ENCODE measurements at places on chromosomes 11 and 22.

DNA sequence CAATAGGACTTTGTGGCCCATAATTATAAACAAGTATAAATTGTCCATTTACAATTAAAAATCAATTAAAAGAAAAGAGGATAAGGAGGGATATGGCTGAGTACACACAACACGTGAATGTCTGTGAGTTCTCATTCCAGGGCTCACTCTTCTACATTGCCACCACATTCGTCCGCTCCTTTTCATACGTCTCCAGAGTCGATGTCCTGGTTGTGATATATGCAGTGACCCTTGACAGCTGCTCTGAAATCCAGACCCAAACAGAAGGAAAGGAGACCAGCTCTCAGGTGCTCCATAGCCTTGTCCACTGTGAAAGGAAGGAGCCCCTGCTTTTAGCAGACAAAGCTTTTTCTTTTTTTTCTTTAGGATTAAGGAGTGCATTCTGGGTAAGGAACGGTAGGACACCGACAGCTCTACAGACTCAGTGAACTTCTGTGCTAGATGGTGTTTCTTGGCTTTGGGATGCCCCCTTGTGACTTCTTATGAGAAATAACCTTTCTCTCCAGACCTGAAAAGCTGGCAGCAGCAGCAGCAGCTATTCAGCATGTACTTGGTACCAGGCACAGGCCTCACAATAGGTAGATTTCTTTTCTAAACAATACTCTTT is 19.7 kb upstream of the DNAJB13 start:
- DNase-seq, result no peak

- peak; percentile 39 for DNase-seq
Measured at GRCh38 chr22:38871360-38872171, 450 bp downstream of the CBX6 start.

GRCh38 chr11:128585498-128586238 is 1.7 kb downstream of the ETS1 start:
- no peak for DNase-seq

DNA sequence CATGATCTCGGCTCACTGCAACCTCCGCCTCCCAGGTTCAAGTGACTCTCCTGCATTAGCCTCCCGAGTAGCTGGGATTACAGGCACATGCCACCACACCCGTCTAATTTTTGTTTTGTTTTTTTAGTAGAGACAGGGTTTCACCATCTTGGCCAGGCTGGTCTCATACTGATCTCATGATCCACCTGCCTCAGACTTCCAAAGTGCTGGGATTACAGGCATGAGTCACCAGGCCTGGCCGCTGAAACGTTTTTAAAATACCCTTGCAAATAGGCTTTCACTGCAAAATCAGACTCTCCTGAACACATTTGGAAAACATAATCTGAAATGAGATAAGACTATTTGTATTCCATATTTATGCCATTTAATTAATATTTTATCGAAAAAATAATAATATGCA is 826.1 kb upstream of the CNTN5 start:
- no peak for DNase-seq

DNA sequence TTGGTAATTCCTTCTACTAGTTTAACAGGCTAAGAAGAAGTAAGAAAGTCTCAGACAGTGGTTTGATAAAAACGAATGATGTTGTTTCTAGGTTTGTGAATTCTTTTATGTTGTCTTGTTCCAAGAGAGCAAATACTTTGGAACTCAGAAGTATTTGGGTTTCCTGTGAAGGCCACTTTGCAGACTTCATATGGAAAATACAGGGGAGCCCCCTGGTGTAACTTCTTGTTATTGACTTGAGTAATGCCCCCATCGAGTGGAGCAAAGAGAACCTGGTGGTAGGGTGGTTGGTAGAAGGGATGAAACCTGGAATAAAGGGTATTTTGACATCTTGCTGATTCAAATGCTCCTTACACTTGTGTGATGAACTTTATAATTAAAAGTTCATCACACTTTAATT is 40.0 kb upstream of the PTH start:
- no peak for DNase-seq

GRCh38 chr11:62338218-62338617 is 970 bp downstream of the ASRGL1 start:
- no peak for DNase-seq

DNA sequence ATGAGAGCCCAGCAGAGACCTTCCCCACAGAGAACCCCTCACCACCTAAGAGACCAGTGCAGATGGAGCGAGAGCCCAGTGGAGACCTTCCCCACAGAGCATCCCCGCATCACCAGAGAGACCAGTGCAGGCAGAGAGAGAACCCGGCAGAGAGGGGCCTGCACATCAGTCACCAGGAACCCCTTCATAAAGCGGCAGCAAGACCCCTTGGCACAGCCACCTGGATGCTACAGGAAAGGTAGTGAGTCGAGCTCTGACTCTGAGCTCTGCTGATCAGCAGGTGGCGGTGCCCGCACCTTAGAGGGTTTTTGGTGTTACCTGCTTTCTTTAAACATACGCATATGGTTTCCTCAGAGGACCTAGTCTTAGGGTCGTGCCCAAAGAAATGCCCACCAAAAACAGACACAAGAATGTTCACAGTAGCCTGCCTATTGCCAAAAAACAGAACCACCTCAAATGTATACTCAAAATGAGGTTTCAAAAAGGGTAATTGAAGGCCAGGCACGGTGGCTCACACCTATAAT is 678.7 kb downstream of the BRD1 start:
- no peak for DNase-seq

- no peak for DNase-seq
Measured at GRCh38 chr22:47318041-47318737, 555.7 kb downstream of the TBC1D22A start.

GRCh38 chr11:76443268-76443980 is 1.4 kb upstream of the EMSY start:
- DNase-seq, result no peak

- no peak for DNase-seq
Measured at GRCh38 chr11:67576735-67577475, 6.7 kb upstream of the GSTP1 start.

DNA sequence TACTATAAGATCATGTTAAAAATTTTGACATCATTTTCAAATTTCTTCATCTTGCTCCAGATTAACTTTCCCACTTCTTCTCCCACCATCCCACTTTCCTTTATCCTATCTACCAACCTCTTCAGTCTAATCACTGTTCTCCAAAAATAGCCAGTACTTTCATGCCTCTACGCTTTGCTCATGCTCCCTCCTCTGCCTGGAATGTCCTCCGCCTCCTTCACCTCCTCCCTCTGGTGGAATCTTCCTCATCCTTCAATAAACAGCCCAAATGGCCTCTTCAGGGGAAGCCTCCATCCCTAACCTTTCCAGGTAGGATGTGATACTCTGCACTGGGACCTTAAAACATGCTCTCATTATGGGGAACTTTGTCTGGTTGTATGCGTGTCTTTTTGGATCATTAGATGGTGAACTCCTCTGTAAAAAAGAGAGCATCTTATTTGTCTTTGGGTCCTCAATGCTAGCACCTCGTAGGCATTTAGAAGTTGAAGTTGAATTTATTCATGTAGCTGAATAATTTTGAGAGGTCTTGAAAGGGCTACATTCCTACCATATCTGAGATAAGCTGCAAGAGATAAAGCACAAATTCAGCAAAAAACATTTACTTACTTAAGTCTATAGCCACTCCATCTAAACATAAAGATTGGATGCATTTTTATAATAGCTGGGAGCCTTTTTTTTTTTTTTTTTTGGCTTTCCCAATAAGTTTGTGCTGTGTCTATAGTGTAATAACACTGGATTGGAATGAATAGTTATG is 8.0 kb upstream of the CSRP3 start:
- DNase-seq, result no peak

DNA sequence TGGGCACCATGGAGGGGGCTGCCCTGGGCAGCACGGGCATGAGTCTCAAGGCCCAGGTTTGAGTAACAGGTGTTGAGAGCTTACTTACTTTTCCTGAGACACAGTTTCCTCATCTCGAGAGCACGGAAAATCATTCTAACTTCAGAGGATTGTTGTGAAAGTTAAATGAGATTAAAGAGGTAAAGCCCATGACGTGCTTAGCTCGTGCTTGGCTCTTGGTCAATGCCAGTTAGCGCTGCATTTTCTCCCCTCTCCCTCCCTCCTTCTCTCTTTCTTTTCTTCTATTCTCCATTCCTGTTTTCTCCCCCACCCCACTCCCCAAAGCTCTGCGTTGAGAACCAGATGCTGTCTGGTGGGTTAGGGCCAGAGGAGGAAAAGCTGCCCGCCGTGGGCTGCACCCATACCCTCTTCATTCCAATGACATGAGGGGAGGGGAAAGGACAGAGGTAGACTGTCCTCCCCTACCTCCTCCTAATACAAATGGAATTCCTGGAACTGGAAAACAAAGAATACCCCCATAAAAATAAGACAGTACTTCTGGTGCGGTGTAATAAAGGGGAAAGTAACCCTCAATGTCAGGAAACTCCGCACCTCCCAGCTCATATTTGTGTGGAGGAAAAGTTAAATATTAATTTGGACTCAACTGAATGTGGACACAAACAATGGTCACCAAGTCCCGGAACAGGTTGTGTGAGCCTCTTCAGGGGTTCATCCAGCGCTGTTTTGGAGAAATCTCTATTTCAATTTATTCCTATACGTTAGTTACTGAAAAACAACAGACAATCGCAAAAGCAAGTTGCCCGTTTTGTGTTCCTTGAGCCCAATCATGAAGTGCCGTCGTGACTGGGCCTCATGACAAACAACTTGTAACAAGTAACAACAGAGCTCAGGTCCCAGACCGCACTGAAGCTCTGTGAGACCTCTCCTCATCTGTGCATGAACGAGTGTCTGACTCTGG is 54.8 kb upstream of the B3GAT1 start:
- no peak for DNase-seq

DNA sequence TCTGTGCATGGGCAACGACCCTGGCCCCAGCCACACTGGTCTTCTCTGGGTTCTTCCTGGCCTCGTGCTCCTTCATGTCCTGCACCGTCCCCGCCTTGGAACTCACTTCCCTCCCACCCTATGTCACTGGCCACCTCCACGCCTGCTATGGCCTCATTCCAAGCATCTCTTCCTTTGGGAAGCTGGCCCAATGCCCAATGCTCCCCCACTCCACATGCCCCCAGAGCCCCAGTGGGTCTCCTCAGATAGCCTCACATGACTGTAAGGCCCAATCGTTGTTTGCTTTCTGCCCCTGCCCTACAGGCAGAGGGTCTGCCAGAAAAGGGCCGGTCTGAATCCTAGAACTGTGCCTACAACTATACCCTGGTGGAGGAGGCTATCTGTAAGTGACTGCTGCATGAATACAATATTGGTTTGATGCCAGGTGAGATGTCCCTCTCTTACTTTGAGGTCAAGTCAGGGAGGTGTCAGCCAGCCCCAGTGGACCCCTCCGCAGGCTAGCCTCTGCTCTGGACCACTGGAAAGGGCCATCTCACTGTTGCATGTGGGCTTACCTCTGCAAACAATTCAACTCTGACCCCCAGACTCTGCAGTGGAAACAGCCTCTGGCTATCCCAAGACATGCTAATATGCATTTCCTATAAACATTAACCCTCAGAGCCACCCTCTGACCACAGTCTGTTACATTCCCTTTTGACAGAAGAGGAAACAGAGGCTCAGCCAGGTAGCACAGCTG is 2.1 kb upstream of the GNAZ start:
- no peak for DNase-seq

DNA sequence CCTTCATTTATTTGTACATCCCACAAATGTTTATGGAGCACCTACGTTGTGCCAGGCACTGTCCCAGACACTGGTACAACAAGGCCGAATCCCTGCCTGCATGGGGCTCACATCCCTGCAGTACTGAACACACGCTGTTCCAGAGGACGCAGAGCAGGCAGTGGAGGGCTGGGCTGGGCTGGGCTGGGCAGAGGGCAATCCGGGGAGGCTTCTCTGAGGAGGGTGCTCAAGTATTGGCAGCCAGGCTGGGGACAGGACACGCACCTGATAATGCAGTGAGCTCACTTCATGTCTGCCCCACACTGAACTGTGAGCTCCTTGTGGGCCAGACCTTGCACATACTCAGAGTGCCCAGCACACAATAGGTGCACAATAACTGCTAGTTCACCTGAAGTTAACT is 34.1 kb downstream of the CYTH4 start:
- DNase-seq, result no peak

- no peak for DNase-seq
Measured at GRCh38 chr11:74777038-74777437, 28.4 kb downstream of the RNF169 start.

DNA sequence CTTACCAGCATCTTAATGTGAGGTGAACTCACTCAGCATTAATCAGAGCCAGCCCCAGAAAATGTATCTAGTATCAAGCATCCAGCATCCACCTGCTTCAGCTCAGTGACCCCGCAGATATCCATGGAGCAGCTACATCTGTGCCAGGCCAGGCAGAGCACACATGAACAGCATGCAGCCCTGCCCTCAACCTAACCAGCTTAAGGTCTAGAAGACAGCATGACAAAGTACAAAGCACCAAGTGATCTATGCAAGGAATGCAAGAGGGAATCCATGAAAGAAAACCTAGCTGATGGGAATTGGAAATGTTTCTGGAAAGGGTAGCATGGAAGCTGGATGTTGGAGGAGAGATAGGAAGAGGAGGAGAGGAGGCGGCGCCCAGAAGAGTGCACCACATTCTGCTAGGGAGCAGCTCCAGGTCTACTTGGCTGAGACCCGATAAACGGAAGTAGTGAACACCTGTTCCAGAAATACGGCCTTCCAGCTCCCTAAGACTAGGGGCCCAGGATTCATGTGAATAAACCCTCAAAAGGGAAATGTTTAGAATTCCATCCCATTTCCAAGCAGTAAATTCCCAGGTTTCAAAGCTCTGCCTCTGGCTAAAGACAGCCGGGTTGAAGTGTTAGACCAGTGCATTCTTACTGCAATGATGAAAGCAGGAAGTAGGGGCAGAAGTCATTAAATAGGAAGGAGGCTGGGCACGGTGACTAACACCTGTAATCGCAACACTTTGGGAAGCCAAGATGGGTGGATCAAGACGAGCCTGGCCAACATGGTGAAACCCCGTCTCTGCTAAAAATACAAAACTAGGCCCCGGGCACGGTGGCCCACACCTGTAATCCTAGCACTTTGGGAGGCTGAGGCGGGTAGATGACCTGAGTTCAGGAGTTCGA is 23.5 kb upstream of the L3MBTL2 start:
- no peak for DNase-seq

- no peak for DNase-seq
Measured at GRCh38 chr22:31218565-31219262, 6.6 kb downstream of the LIMK2 start.

Data from stimulated activated CD4-positive, alpha-beta T cell treated with anti-CD3 and anti-CD28 coated beads, Interleukin-1b, Interleukin-23, amount 100 ng/mL, for 4 hours (primary cell).